ENCODE measurements at places on chromosomes 3 and 15.

GRCh38 chr3:151227807-151228665 lies 25.0 kb upstream of the GPR171 start:
- peak; percentile 79 for DNase-seq

DNA sequence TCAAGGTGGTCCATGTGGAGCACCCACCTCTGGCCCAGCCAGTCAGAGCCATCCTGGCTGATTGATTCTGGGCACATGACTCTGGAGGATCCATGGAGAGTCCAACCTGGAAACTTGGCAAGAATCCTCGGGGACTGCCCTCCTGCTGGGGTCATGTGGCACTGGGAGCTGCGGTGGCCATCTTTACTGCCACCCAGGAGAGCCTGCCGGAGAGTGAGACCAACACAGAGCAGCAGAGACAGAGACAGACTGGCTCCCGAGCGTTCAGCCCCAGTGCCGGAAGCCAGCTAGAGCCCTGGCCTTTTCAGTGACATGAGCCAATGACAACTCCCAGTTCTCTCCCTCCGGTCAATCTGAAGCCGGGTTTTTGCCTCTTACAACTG lies 11.5 kb upstream of the GATA2 start:
- DNase-seq = no peak

DNA sequence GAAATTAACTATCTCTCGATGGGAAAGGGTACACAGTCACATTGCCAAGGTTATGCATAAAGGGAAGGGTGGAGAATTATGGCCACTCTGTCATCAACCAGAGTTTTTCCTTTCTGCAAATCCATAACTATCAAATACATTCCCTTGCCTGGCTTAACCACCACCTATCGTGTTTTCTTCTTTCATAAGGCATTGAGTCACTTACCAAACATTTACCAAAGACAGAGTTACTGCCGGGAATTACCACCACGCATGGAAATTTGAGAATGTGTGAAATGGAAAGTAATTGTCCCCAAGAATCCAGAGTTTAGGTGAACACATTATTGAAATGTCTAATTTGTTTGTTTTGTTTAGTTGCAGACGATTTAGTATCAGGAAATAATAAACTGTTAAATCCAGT lies 134.3 kb upstream of the LRRN1 start:
- no peak for DNase-seq

GRCh38 chr3:80606073-80606472 lies 838.3 kb upstream of the ROBO1 start:
- no peak for DNase-seq

GRCh38 chr3:83524901-83525300 lies 1433.9 kb upstream of the CADM2 start:
- DNase-seq = no peak

DNA sequence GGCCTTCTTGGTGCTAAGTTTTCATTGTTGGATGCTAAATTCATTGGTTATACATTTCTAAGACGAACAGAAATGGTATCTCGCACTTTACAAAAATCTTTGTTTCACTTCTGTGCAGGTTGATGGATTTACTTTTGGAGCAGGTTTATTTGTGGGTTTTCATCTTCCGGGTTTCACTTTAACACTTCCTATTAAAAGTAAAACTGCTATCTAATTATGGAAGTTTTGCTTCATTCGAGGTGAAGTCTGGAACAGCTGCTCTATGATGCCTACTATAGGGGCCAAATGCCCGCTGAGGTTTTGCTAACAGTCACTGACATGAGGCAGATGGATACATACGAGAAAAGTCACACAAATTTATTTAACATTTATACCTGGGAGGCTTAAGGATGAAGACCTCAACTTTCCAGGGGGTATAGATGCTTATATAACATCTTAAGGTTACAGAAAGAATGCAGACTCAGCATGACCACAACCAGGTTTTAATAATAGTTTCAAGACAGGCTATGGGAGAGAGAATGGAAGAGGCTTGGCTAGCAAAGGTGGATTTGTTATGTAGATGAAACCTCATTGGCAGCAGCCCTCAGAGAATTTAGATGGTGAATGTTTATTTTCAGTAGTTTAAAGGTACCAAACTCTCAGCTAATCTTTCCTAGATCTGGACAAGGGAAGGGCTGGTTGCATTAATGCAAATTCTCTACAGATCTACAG lies 54.2 kb downstream of the OSTN start:
- no peak for DNase-seq

GRCh38 chr15:95169541-95170459 lies 938.4 kb downstream of the MCTP2 start:
- DNase-seq = no peak

DNA sequence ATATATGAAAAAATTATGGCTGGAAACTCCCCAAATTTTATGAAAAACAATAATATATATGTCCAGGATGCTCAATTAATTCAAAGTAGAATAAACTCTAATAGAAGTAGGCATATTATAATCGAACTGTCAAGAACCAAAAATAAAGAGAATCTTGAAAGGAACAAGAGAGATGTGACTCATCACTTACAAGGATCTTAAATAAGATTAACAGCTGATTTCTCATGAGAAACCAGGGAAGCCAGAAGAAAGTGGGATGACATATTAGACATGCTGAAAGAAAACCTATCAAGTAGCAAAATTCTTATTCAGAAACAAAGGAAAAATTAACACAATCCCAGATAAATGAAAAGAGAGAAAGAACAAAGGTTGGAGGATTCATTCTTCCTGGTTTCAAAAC lies 66.8 kb downstream of the FAIM start:
- no peak for DNase-seq

GRCh38 chr3:129927072-129927471 lies 33.6 kb upstream of the TMCC1 start:
- no peak for DNase-seq

DNA sequence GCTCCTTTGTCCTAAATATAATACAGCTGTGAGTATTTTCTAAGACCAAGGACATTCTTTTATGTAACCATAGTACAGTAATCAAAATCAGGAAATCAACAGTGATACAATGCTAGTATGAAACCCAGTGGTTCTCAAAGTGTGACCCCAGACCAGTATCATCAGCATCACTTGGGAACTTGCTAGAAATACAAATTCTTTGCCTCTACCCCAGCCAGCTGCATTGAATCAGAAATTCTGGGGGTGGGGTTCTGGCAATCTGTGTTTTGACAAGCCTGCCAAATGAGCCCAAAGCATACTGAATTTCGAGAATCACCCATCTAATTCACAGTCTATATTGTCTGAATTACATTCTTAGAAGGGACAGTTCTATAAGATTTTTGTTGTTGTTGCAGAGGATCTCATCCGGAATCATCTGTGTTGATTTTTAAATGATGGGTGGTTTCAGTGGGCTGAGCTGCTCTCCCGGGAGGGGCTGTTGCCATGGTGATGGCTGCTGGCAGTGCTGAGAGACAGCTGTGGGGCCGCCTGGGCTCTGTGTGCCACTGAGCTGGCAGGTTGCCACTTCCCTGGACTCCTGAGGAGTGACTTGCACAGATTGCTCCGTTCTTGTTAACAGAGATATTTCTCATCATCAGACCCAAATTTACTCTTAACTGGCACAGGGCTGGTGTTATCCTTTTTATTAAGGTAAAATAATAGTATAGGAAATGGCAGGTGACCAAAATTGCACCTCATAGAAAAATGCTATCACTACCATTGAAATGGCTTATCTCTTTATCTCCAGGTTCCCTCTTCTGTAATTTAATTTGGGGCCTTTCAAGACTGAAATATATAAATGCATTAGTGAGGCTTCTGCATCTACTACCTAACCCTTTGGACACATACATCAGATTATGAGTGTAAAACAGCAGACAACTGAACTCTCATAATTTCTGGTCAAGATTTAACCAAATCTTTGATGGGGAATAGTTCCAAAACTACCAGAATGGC lies 56.5 kb downstream of the NEK11 start:
- no peak for DNase-seq

DNA sequence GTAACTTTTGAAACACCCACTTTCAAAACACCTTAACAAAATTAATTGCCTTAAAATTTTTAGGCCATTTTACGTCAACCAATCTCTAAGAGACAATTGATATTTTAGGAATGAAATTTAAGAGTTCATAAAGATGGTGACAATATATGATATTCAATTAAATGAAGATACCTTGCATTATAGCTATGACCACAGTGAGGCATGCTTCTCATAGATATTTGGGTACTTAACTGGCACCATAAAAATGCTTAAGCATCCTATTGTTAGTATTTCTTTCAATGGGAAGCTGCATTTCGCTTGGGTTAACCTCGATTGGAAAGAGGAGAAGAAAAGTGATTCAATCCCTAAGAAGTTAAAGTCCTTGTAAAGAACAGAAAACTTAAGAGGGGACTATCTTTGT lies 209.0 kb downstream of the GAP43 start:
- DNase-seq = no peak

DNA sequence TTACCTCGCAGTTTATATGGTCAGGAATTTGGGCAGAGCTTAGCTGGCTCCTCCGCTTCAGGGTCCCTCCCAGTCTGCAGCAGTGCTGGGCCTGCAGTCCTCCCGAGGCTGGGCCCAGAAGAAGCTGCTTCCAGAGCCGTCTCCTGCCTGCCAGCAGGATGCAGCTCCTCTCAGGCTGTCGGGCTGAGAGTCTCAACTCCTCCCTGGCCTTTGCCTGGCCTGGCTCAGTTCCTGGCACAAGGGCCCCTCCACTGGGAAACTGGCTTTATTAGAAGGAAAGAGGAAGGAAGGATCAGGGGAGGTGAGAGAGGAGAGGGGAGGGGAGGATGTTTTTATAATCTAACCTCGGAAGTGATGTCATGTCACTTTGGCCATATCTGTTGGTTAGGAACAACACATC lies 72.8 kb downstream of the GABRG3 start:
- DNase-seq = no peak

- peak; percentile 38 for DNase-seq
Measured at GRCh38 chr3:130354430-130354829, 9.0 kb downstream of the COL6A5 start.

- DNase-seq = no peak
Measured at GRCh38 chr15:51403946-51404695, 62.7 kb downstream of the GLDN start.

GRCh38 chr3:46283881-46284450 lies 41.7 kb downstream of the CCR3 start:
- no peak for DNase-seq

DNA sequence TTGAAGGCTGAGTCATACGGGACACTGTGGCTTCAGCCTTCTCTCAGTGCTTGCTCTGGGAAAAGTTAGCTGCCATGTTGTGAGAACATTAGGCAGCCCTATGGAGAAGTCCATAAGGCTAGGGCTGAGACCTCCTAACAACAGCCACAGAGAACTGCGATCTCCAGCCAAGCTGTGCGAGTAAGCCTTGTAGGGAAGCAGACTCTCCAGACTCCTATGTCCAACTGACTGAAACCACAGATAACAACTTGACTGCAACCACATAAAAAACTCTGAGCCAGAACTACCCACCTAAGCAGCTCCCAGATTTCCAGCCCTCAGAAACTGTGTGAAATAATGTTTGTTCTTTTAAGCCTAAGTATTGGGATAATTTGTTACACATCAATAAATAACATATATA lies 40.7 kb downstream of the DENND6A start:
- DNase-seq = no peak

- DNase-seq = peak; percentile 15
Measured at GRCh38 chr15:74902295-74903075, 4.2 kb downstream of the FAM219B start.

DNA sequence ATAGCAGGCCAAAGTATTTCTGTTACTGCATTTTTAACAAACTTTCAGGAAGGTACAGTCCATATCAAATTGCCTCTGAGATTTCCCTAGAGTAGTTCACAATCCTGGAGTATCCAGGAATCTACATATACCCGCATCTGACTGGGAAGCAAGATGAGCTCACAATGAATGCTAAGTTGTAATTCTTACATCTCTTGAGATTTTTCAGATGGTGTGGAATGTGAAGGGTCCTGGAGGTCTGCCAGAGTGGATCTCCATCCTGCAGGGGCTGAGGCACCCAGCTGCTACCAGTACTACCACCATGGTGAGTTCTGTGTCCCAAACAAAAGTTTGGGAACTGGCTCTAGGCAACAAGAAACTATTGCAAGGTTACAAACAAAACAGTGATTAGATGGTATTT lies 156.7 kb upstream of the CCDC54 start:
- DNase-seq = no peak

Measured in inflammatory macrophage (primary cell).